Activated CD4-positive, alpha-beta T cell treated with anti-CD3 and anti-CD28 coated beads, Interleukin-2, Interleukin-6, amounts not matched to agents 100 ng/mL and 50 ng/mL, durations not matched to agents 16 hours and 8 hours (primary cell): ENCODE measurements at places on chromosomes 16 and 17.

DNA sequence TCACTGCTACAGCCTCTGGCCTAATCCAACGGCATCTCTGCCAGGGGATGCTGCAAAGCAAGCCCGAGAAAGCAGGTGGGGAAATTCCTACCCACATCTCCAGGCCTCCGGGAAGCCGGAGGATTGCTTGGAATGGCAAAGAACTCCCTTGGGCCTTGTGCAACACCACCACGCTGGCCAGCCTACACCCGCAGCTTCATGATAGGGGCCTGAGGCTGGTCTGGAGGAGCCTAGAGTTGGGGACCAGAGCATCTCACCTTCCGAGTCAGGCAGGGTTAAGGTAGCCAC is 20.3 kb downstream of the GGA3 start:
- DNase-seq = no peak

GRCh38 chr16:23836078-23836403 is 258 bp downstream of the PRKCB start:
- DNase-seq = no peak

DNA sequence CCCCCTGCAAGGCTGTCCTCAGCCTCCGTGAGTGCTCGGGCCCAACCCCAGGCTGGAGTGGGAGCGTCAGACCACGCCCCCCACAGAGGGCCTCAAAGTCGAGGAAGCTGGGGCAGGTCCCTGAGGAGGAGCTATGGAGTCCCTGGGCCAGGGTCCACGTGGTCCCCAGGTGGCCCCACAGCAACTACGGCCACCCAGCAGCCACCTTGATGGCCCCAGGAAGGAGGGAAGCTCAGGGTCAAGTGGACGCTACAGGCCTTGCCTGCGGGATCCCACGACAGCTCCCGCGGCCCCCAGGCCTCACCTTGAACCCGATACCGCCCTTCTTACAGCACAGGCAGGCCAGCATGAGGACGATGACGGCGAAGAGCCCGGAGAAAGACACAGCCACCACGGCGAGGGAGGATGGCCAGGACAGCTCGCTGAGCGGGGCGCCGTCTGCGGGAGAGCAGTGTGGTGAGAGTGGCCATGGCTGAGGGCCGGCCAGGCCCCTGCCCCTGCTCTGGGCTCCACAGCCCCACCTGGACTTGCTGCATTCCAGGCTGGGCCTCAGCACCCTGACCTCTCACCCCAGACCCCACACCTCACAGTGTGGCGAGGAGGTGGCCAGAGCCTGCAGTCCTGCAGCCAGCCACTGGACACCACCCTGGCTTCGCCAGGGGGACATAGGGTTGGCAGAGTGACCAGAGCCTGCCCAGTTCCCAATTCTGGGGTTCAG is 31.1 kb upstream of the PVALEF start:
- no peak for DNase-seq

DNA sequence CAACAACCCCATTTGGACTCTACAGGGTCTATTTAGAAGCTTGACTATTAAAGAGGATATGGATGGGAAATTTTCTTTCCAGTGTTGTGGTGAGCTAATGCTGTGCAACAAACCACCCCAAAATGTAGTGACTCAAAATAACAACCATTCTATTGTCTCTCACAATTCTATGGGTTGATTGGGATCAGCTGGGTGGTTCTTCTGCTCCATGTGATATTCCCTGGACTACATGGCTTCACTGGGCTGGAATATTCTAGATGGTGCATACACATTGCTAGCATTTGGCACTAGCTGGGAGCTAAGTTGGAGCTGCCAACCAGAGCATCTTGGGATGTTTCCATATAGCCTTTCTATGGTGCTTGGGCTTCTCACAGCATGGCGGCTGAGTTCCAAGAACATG is 30.2 kb downstream of the SLC6A2 start:
- no peak for DNase-seq

- DNase-seq = no peak
Measured at GRCh38 chr17:11308531-11308930, 67.5 kb downstream of the SHISA6 start.

DNA sequence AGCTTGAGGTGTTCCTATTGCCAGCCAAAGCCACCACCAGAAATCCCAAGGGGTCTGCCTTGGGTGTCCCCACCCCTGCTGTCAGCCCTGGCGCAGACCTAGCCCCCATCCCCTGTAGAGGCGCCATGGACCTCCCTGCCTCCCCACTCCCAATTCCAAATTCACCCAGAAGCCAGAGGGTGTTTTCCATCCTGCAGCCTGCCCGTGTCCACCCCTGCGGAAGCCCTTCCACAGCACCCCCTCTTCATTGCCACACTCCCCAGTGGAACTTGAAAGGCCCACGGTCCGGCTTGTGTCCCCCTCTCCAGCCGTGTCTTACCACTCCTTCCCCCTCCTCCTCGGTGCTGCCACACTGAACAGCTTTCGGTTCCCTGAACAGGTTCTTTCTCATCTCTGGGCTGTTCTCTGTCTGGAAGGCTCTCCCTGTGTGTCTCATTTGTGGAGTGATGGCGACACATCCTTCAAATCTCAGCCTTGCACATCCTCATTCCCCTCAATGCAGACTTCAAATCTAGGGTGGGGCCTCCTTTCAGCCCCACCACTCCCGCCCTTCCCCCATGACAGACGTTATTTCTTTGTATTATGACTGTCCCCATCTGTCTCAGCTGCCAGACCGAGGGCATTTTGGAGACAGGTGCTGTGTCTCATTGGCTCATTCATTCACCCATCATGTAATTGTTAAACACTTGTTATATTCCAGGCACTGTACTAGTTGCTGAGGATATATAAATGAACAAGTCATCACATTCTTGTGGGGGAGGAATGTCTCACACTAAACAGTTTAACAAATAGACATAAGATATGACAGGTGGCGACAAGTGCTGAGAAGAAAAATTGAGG is 36.3 kb downstream of the ADGRG5 start:
- no peak for DNase-seq

DNA sequence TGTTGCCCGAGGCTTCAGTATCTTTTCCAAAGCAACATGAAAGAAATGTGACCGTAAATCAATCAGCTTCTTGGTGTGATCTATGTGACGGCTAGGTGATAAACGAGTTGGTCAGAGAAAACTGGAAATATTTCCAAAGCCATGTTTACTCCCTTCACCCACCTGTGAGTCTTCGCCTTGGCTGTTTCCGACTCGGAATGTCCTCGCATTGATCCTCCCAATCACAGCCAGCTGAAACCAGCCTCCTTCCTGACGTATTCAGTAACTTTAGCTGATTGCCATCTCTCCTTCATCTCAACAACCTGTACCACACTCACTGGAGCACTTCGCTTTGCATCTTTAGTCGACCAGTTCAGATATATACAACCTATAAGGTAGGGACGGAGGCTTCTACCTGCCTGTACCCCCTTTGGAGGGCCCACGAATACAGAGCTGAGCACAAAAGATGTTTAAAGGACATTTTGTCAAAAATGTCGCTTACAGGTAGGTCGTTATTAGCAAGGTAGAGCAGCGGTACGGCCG is 705 bp downstream of the KRABD2 start:
- no peak for DNase-seq

DNA sequence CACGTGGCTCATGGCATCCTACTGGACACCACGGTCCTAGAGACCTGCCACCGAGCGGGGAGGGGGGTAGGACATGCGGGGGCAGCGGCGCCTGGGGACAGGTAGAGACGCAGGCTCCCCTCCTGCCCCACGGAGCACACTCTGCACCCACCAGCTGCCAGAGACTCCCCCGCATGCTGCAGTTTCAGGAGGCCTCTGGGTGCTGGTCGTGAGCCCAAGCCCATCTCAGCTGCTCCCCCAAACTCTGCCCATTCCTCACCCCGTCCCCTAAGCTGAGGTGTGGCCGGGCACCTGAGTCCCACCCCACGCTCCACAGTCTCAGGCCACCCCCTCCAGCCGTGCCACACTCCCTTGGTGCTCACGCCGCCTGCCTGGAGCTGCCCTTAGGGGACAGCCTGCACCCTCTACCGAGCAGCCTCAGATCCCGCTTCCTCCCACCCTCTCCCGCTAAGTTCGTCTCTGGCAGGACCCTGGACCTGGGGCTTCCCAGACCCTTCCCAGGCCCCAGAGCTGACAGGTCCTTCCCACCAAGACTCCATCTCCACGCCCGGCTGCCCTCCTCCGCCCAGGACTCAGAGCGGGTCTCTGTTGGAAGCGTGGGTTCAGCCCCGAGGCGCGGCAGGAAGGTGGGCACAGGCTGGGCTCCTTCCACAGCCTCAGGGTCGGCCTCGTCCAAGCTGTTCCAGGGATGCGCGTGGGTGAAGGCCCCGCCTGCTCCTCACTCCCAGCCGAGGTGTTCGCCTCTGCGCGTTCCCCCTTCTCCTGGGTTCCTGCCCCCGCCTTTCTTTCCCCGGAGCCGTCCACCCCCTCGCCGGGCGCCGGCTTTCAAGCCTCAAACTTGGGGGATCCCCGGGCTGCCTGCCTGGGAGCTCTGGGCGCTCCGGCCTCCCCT is 1.3 kb downstream of the RAB40B start:
- DNase-seq = no peak

DNA sequence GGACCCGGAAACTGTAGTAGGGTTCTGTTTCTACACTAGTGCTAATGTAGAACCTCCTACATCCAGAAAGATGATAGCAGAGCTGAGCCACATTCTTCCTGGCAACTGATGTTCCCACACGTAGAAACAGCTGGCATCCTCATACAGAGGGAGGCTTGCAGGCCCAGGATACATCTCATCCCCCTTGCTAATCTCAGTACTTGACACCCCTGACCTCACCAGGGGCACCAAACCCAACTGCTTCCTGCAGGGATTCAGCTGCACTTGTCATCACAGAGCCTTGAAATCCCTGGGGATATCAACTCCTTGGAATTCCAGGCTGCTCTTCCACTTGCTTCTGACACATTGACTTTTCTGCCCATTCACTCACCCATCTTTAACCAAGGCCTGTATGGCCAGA is 75.2 kb upstream of the HSBP1 start:
- DNase-seq = no peak

GRCh38 chr16:67226804-67227566 is at the start of gene TMEM208:
TSS of gene TMEM208 (plus strand) at chr16:67227130. CDS start at chr16:67227219, 89 bp downstream.
- peak; percentile 100 for DNase-seq

DNA sequence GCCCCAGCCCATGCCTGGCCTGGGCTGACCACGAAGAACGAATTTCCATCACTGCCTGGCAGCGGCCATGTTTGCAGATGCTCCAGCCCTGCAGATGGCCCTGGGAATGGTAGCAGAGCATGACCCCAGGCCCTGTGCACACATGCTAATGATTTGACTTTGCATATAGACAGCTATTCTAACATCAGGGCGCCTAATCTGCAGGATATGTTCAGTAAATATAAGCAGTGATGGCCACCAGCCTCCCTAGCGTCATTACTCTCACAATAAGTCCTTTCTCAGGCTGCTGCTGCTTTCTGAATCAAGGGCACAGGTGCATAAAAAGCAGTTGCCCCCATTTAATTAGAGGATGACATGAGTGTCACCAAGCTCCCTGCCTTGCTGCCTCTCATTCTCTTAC is 24.2 kb downstream of the DNAH9 start:
- no peak for DNase-seq

GRCh38 chr17:20091174-20092029 is 82.2 kb downstream of the SPECC1 start:
- no peak for DNase-seq

- no peak for DNase-seq
Measured at GRCh38 chr17:66737524-66737923, 97.4 kb upstream of the CACNG5 start.

DNA sequence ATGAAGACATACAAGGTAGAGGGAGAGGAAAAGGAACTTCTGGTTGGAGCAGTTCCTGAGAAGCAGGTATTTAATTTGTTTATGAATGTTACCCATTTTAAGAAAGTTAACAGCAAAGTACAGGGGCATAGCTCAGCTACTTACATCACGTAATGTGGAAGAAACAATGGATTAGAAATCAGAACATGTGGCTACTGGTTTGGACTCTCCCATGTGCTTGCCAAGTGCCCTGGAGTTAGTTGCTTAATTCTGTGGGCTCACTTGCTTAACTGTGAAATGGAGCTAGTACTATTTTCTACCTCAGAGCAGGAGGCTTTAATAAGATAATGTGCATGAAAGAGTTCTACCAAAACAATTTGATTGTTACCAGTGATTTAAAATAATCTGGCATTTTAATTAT is 27.3 kb downstream of the RSPRY1 start:
- no peak for DNase-seq

DNA sequence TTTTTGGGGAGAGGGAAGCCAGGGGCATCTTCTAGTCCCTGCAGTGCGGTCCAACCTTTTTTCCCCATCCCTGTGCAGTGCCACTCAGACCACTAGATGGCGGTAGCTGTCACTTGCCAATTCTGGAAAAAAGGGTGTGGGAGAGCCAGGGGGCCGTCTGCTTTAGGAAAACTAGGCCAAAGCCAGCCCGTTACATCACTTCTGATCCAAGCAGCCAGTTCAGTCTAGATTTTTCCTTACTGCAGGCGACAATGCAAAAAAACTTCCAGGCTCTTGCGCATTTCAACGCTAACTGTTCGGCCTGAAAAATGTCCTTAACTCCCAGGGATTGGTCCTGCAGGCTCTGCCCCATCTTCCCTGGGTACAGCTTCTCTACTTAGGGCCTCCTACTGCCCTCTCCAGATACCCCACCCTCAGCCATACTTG is 69.2 kb upstream of the CES5A start:
- DNase-seq = peak; percentile 55

- DNase-seq = no peak
Measured at GRCh38 chr16:62135446-62135845, 99.2 kb upstream of the CDH8 start.

DNA sequence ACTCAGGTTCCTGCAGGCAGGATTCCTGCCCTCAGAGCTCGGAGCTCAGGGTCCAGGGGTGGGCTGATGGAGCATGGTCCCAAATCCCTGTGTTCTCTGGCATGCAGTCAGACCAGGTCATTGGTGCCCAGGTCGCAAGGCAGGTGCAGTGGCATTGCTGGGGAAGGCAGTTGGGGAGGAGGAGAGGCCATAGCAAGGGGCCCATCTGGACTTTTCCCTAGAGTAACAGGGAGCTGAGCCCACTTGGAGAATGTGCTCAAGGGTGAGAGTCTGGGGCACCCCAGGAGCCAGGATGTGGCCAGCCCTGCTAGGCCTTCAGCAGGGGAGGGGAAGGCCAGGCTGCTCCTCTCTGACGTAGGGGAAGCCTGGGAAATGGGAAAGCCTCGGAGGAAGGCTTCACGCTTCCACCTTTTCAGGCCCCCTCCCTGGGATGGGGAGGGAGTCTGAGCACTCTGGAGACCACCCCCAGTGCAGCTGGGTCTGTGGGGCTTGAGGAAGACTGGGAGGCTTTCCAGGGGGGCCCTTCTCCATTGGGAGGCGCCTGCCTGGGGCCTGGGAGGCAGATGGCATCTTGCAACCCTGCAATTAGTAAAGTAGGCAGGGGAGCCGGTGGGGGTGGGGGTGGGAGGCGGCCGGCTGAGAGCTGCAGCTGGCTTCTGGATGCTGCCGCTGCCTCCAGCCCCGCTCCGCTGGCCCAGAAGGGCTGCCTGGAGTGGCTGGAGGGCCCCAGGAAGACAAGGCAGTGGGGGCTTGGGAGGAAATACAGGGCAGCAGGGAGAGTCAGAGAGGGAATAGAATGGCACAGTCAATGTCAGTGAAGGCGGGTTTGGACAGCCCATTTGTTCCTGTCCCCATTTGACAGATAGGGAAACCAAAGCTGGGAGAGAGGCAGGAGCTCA is 21.1 kb upstream of the DOK4 start:
- DNase-seq = no peak
